ENCODE measurements at places on chromosomes 2 and 18. TPM values are rescaled to one million over a fixed set of nuclear protein-coding genes. Genes with fewer than 3 reads are reported as not detected.

TEX44 gene
- total RNA-seq = not detected

ITPRID2 gene
- 68.4 TPM for total RNA-seq

ANKRD62 gene
- total RNA-seq = not detected

GPR45 gene
- not detected for total RNA-seq

MAP3K19 gene
- total RNA-seq = not detected

ADAM23 gene
- 68.8 TPM for total RNA-seq

TXNDC2 gene
- not detected for total RNA-seq

ANKRD30BL gene
- total RNA-seq = not detected

- no peak for DNase-seq
These were observed 335.6 kb upstream of the ID2 start for GRCh38 chr2:8346208-8346607.

DNA sequence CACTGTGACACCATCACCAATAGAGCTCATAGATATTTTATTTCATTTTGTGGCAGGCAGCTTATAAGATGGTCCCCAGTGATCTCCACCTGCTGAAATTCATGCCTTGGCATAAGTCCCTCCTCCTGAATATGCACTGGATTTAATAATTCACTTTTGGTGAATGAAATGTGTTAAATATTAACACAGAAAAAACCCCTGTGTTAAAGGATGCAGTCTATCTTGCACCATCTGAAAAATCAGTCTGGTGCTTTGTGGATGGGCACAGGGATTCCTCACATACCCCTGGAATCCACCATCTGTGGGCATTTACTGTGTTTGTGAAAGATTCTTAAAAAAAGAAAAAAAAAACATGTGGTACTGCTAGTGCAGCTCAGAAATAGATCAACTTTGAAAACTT lies 26.1 kb upstream of the WIPF1 start:
- no peak for DNase-seq

DNA sequence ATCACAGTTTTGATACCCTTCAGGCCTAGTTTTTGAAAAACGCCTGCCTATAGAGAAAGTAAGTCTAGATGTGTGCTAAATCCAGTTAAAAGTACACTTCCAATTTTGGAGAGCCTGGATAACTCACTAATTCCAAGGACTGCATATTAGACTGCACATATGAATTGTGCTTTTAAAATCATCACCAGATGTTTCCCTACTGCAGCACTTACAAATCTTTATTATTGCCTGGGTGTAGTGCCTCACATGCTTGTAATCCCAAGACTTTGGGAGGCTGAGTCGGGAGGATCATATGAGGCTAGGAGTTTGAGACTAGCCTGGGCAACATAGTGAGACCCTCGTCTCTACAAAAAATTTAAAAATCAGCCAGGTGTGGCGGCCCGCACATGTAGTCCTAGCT lies 35.9 kb upstream of the HTR2B start:
- DNase-seq = no peak

- DNase-seq = no peak
These were observed 621.7 kb upstream of the ACVR2A start for GRCh38 chr2:147223119-147223518.

DNA sequence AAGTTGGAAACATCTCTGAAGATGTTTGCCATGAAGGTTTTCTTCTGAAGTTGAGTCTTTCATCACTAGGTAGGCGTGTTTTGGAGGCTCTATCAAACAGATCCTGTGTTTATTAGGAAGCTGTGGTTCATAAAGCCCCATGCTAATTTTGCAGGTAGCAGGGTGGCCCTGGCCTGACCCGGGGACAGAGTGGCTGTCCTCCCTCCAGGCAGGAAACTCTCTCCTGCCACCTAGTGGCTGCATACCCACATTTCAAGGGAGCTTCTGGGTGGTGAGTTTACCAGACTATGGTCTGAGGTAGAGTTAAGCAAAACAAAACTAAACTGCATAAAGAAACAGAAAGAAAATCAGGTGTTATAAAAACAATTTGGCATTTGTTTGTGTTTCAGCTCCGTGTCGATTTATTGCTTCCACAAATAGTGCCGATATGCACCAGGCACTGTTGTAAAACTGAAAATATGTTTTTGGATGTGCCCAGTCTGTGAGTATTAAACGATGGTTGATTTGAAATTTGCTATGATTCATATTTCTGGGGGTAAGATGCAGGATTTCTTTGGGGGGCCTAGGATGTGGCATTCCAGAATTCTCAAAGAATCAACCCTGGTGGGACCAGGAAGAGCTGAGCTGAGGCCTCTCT lies 26.0 kb upstream of the IL37 start:
- DNase-seq = no peak

DNA sequence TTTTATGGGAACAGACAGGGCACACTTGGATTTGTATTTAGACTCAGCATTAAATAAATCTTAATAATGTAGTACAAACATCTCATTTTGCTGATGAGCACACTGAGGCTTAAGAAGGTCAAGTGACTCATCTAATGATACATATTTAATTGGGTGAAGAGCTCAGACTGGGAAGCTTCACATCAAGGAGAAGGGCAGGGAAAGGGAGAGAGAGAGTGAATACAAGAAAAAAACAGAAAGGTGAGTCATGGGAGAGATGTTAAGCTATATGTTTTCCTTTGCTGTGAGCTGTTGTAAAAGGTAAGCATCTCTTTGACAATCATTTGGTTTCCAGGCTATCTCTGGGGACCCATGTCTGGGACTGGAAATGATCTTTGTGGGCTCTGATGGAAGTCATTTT lies 277.8 kb downstream of the SETBP1 start:
- DNase-seq = no peak

GRCh38 chr2:137199751-137200150 lies 434.4 kb downstream of the THSD7B start:
- no peak for DNase-seq

GRCh38 chr2:3527886-3528785 lies 8.8 kb upstream of the ADI1 start:
- DNase-seq = no peak

GRCh38 chr2:64653109-64654062 lies at the start of gene SERTAD2:
TSS of gene SERTAD2 (minus strand) at chr2:64653913. CDS start at chr2:64636871, 17,042 bp downstream.
- DNase-seq = peak; percentile 96

- DNase-seq = no peak
These were observed 245.6 kb upstream of the TCF4 start for GRCh38 chr18:55833543-55833942.

DNA sequence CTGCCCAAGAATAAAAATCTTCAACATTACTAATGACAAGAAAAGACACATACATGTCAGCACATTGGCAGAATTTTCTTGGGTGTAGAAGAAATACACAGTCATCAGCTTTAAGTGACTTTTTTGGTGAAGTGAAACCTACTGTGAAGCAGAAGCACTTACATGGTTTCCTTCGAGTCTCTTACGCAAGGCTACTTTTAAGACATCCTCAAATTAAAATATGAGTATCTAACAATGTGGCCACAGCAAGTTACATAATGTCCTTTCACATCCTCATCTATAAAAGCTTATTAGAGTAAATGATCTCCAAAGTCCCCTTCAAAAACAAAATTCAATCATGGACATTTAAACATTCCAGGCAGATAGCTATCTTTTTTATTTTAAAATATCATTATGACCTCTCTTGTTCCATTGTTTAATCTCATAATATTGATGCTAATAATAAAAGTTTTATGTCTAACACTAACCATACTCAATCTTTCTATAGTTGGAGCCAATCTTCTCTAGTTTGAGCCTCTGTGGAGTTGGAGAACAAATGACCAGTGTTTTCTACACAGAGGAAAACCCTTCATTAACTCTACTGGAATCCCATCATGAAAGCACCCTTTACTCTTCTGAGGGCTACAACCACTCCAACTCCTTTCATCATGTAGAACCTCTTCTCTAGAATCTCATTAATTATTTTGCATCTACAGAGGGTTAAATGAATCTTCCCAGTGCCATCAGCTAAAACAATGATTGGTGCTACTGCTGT lies 182.2 kb upstream of the ZFP36L2 start:
- no peak for DNase-seq

DNA sequence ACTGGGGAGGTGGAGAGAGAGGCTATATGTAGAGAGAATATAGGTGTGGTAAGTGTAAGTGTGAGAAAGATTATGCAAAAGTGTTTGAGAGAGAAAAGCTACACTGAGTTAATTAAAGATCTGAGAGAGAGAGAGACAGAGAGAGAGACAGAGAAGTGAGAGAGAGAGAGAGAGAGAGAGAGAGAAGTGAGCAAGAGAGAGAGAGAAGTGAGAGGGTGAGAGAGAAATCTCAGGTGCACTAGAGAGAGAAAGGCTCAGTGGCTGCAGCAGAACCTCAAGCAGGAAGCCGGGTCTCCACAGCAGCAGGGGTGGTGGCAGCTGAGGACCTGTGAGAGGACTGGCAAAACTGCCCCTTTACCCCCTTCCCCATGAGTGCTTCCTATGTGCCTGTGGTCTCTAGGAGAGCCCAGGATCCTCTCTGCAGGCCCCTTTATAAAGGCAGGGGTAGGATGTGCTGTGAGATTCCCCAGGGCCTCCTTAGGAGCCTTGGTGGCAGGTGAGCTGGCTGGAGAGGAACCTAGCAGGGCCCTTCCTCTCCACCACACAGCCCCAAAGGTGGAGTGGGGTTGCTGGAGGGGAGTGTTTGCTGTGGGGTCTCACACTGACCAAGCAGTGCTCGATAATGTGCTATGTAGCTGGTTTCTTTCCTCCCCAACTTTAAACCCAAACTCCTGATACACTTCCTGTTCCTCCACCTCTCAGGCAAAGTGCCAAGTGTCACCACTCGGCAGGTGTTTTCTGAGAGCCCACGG lies 52.6 kb downstream of the SLC4A5 start:
- DNase-seq = no peak

DNA sequence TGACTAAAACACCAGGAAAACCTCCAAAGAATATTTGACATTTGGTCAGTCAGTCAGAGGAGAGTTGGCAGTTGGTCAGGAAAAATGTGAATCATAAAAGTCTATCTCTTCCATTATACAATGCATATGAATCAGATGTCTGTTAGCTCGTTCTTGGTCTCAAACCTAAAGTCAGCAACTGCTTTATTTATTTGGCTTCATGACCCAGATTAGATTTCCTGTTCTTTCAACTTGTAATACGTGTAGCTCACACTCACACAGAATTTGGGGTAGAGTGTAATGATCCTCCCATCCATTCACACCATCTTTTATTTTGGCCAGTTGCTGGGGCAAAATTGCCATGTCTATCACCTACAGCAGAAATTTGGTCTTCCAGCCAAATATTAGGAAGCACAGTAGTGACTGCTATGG lies 81.9 kb upstream of the COL5A2 start:
- DNase-seq = no peak

GRCh38 chr2:214103276-214104001 lies 307.4 kb upstream of the VWC2L start:
- no peak for DNase-seq

GRCh38 chr18:3821524-3821923 lies 371.6 kb downstream of the TGIF1 start:
- DNase-seq = no peak

GRCh38 chr18:2987876-2988790 lies 24.8 kb downstream of the LPIN2 start:
- DNase-seq = no peak

GRCh38 chr2:84792856-84793522 lies 87.9 kb downstream of the TRABD2A start:
- no peak for DNase-seq

- DNase-seq = no peak
These were observed 933.6 kb upstream of the FANCL start for GRCh38 chr2:59174536-59175243.

DNA sequence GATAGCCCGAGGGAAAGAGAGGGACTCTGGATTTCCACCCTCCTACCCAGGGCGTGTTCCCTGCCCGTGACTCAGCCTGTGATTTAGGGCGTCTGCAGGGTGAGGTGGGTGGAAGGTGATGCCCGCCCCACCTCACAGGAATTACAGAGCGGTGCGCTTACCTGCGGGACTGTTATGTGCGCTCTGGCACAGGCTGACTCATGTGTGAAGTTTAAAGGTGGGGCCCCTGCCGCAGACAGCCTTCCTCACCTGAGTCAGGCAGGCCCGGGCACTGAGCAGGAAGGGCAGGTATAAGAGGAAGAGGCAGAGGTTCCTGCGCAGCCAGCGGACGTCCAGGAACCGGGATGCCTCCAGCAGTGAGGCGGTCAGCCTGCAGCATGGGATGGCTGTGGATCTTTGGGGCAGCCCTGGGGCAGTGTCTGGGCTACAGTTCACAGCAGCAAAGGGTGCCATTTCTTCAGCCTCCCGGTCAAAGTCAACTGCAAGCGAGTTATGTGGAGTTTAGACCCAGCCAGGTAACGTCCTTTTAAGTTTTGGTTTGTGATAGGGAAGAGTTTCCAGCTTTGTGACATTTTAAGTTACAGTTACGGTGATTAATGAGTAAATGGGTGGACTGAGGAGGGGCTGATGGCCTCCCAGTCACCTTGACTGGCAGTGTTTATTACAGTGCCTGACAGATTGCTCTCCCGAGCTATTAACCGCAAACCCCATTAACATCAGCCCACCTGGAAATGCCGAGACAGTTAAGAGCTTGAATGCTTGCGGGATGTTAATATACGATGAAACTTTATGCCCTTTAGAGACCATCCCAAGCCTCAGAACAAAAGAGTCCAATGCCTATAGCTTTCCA lies 141.6 kb upstream of the TTC39C start:
- no peak for DNase-seq

GRCh38 chr2:40364151-40364874 lies 87.6 kb downstream of the SLC8A1 start:
- DNase-seq = no peak

DNA sequence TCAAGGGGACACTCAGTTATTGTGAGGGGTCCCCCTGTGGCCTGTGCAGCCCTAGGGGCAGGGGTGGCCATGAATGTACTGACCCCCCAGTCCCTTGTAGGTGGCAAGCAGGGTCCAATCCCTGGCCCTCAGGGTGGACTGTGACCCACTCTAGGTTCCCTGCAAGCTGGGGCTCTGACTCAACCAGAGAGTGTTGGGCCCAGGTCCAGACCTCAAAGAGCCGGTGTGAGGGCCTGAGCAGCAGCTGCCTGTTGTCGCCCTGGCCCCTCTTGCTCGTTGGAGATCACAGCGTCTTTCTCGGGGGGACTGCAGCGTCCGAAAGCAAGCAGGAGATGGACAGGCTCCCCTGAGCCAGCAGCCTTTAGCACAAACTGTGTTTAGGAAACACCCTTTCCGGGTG lies 66.8 kb upstream of the ATG16L1 start:
- DNase-seq = no peak

DNA sequence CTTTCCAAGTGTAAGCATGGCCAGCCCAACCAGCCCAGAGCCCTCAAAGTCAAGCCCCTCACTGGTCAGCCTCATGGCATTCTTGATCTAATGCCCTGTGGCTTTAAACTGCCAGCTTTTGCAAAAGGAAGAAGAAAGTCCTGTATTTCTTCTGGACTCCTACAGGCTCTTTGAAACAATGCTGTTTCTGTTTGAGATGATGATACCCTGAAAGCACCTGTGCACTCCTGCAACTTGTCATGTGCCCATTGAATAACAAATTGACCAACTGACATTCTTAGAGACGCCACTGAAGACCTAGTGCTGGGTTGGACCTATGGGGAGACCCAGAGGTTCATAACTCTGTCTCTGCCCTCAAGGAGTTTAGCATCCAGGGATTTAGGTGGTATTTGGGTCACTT lies 82.0 kb upstream of the MSH2 start:
- DNase-seq = no peak

GRCh38 chr2:231412618-231412963 lies 17.1 kb downstream of the B3GNT7 start:
- no peak for DNase-seq

GRCh38 chr18:56097621-56098020 lies 509.6 kb upstream of the TCF4 start:
- DNase-seq = no peak

GRCh38 chr2:238523158-238524110 lies 96.7 kb downstream of the ASB1 start:
- peak; percentile 44 for DNase-seq

- DNase-seq = no peak
These were observed 659.5 kb downstream of the TSN start for GRCh38 chr2:122414902-122415301.

- no peak for DNase-seq
These were observed 417.4 kb upstream of the PIK3C3 start for GRCh38 chr18:41537666-41538065.
